ENCODE measurements at places on chromosomes 12 and 14. TPM values are rescaled to one million over a fixed set of nuclear protein-coding genes. Genes with fewer than 3 reads are reported as not detected.
A peak's percentile ranks its signal among the peaks of the same experiment; 100 is the strongest.

DNA sequence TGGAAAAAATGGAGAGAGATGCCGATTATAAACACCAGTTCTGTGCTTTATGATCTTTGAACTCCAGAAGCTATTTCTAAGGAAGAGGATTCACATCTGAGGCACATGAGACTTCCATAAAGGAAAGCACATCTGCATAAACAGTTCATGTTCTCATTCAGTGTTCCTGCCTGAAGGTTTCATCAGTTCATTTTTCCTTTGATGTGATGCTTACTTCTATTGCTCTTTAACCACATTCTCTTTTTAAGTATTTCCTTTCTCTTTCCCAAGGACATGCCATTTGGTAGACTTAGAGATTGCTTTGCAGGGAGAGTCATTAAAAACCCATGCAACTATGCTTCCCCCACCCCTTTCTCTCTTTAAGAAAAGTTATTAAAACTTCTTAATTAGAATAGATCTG is 387.0 kb upstream of the FLRT2 start:
- no peak for DNase-seq

Gene NPFF
- polyA plus RNA-seq, result 0.64 TPM

GRCh38 chr12:106794369-106794768 is 19.9 kb downstream of the RIC8B start:
- no peak for DNase-seq

Gene MYF6
- 0.14 TPM for polyA plus RNA-seq

DNA sequence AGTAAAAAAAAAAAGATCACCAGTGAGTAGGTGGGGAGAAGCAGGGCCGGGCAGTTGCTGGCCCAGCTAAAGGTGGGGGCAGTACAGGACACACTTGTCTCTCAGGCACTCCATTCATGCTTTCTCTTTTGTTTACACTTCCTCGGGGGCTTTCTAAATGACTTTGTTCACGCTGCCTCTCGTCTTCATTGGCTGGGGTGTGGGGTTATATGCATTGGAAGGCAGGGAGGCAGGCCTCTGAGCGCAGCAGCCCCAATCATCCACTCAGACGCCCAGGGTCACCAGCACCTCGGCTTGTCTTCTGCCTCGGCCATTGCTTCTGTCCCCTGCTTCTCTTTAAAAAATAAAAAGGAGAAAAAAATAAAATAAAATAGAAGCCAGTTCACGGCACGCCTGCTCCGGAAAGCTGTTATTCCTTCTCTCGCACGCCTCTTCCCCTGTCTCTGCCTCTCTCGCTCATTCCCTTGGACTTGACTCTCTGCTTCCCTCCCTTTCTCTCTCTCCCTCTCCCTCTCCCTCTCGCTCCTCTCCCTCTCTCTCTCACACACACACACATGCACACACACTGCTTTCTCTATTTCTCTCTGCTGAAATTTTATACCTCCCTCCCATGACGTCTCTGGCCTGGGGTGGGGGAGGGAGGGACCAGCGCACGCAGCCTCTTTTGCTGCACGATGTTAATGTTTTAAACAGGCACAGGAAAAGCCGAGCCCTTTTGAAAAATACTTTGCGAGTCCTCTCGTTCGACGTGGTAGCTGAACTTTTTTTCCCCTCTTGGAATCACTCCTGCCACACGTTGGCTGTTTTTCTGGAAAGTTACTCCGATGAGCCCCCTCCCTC is at the start of gene TGFB3:
Gene TGFB3 (minus strand): TSS at position 570 of the 840 bp plus-strand sequence. CDS start 1,102 bp downstream, outside the sequence.
- DNase-seq, result peak; percentile 83

DNA sequence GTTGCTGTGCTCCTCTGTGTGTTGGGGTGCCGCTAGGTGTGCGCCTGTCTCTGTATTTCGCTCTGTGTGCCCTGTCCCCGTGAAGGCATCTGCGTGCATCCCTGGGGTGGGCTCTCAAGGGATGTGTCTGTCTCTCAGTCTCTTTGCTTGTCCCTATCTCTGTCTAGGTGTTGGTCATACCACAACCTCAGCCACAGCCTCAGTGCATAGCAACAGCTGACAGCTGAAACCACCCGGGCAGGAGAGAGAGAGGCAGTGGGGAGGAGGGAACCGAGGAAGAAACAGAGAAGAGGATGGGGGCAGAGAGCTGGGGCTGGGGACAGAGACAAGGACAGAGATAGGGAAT is 953 bp upstream of the NXPH4 start:
- DNase-seq, result no peak

GRCh38 chr12:47777741-47778558 is 4.9 kb downstream of the SLC48A1 start:
- DNase-seq, result no peak

DNA sequence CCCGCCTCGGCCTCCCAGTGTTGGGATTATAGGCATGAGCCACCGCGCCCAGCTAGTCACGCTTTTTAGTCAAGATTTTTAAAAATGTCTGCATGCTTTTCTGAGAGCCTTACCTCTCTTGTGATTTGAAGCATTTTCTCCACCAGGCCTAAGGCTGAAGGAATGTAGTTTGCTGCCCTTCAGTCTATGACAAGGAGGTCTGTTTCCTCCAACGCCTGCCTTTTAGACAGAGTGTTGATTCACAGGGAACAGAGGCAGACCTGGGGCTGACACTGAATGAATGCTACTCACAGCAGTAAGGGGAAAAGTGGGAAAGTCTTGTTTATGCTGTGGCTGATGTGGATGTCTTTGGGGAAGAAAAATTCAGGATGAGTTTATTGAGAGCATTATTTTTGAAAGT is 27.2 kb upstream of the MDM2 start:
- DNase-seq, result no peak

Gene PIANP
- 11.4 TPM for polyA plus RNA-seq

DNA sequence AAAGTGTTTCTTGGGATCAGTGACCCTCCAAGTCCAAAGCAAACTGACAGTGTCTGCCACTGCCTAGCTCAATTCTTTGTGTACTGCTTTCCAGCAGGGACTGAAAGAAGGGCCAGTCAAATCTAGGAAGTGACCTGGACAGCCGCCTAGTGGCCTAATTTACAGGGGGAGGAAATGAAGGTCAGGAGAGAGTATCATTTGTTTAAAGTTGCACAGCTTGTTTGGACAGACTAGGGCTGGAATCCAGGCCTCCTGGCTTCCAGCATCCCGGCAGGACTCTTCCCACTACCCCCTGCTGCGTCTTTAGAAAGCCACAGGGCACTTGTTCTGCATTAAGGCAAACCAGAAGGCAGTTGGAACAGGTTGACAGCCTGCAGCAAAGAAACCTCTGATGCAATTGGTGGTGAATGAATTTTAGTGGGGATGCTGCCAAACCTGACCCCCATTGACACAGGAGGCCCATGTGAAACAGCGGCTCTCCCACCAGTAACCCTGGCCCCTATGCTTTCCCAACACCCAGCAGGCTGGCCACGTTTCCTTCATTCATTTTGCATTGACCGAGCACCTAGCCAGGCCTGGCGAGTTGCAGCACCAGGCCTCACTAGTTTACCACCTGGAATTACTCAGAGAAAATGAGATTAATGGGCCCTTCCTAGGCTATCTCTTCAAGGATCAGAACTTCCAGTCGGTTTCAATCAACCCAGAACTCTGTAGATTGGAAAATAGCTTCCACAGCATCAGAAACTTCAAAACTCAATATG is 28.2 kb downstream of the GALNT16 start:
- no peak for DNase-seq

DNA sequence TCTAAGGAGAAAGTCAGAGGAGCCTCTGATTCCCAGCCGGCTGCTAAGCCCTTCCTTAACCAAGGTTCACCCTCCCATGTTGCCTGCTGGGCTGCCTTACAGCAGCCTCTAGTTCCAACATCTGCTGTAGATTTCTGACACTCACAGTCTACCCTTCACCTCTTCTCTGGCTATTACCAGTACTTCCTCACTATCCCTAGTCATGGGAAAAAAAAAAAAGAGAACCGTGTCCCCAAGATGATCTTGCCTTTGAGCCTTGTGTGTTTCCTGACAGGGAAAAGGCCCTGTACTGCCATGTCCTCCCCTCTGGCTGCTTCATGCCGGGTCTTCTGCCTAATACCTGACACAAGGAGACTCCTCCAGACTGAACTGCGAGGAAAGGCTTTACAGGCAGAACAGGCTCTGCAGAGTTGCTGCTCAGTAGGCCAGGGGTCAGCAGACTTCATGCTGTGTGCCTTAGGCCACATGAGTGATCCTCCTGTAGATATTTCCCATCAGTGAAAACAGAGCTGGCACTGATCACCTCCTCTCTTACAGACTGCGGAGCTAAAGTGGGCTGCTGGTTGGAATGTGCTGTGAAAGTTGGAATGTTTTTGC is 46.8 kb downstream of the PRKCH start:
- DNase-seq, result no peak

Gene DCN
- polyA plus RNA-seq, result 737 TPM

- DNase-seq, result no peak
Measured at GRCh38 chr14:36659010-36659821, 2.4 kb upstream of the PAX9 start.

GRCh38 chr14:80560800-80561657 is 349.7 kb upstream of the DIO2 start:
- DNase-seq, result no peak

GRCh38 chr14:96221109-96221650 is 16.5 kb downstream of the BDKRB2 start:
- DNase-seq, result no peak

- no peak for DNase-seq
Measured at GRCh38 chr12:69055280-69055679, 122.3 kb upstream of the CPM start.

DNA sequence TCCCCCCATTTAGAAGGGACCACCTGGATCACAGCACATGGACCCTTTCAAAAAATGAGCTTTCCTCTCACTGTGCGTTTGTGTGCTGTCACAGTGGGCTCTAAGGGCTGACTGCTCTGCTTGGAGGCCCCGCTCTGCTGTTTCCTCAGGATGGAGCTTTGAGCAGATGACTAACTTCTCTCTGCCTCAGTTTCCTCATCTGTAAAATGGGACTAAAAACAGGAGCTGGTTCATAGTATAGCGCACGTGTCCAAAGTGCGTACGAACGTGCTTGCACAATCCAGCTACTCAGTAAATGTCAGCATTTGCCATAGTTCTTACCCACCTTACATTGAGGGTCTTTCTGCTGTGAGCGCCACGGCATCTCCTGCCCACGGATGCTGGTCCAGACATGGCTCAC is 12.7 kb upstream of the DNAH10 start:
- no peak for DNase-seq

DNA sequence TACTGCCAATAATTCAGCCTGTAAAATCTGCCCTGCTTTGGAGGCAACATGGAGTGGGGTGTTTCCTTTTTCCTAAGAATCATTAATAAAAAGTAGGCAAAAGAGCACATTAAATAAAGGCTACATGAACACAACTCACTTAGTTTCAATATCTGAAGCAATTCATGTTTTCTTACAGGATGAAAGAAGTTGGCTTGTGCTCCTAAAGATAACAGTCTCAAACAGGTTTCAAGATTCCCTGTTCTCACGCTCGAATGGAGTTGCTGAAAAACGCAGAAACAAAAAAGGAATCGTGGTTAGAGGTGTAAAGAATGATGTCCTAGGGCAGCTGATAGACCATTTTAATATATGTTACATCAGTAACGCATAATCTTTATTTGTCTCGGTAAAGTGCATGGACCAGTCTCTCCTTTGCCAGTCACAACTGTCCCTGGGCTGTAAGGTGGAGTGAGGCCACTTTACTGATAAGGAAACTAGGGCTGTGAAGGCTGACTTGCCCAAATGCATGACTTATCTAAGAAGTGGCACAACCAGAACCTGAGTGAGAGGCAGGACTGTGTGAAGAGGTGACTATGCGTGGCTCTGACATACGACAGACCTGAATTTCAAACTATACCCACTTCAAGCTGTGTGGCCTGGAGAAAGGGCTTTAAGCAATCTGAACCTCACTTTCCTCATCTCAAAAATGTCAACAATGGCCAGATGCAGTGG is 12.6 kb downstream of the GIT2 start:
- DNase-seq, result no peak

DNA sequence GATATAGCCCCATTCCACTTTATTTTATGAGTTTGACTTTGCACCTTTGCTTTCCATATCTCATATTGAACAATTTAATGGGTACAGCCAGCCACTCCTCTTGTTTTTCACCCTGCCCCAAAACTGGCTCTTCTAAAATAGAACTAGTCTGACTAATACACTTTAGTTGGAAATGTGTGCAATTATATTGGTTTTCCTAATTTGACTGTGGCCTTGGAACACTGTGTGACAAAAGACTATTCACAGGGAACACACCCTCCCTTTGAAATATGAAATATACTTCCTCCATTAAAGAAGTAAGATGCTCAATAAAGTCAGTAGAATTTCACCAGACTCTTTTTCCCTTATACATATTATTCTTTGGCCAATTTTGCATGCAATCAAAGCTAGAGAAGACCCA is 218.6 kb upstream of the DCN start:
- no peak for DNase-seq

DNA sequence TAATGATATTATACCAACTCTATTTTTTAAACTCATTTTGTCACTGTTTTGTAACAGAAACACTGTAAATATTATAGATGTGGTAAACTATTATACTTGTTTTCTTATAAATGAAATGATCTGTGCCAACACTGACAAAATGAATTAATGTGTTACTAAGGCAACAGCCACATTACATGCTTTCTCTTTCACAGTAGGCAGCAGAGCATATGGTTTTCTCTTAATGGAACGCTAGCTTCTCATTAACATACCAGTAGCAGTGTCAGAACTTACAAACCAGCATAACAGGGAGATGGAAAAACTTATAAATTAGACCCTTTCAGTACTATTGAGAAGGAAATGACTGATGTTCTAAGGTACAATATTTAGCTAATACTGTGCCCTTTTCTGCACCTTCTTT is 398.8 kb downstream of the PRKD1 start:
- DNase-seq, result no peak

Gene MORN3
- polyA plus RNA-seq, result 1.8 TPM

All from right renal pelvis (tissue), 4 donors.